Epithelial cell of esophagus (primary cell): ENCODE measurements at places on chromosomes 1 and 21.

GRCh38 chr21:45867041-45867666, 114.4 kb upstream of the COL6A1 start:
- DNase-seq: no peak

DNA sequence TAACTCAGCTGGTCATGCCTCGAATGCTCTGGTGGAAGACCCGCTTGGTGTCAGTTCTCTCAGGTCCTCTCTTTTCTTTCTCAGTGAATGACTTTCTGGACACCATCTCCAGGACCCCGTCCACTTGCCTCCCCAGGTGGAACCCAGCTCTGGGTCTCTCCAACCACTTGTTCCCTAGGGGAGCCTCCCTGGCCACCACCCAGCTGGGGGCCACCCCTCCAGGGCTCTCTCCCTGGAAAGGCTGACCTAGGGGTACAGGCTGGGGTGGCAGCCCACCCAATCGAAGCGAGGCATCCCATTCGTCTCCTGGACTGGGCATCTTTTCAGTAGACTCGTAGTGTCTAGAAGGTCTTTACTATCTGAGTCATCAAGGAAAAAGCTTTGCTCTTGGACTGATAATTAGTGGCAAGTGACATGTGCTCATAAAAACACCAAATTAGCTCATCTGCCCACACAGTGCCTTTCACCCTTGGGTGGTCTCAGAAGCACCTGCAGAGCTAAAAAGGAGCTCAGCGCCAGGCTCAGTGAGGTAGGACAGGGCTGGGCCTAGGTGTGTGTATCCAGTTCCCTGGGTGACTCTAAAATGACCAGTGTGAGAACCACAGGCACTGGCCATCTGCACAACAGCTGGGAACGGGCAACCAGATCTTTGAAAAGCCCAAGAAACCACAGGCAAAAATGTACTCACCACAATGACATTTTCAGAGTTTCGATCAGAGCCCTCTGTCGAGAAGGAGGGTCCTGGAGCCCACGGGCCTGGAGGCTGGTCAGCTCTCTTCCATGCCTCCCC, 2.4 kb upstream of the PDXK start:
- no peak for DNase-seq

GRCh38 chr1:42847111-42847595, 740 bp downstream of the ZNF691 start:
- no peak for DNase-seq

- DNase-seq: peak; percentile 55
These were observed 69.0 kb downstream of the BRINP2 start for GRCh38 chr1:177239792-177240191.

DNA sequence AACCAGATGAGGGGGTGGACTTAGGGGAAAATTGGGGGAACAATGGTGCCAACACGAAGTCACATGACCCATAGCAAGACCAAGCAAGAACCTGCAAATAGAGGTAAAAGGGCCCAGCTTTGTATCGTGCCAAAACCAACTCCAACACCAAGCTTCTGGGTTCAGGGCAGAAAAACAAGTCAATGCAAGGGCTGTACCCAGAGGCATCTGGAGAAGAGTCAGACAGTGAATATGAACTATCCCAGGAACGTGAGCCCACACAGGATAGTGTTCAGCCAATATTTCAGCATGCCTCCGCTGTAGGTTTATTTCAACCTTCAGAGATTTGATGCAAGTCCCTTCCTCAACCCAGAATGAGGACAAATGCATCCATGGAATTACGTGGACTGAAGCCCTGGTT, 15.0 kb upstream of the ZMYM6 start:
- DNase-seq: peak; percentile 41

DNA sequence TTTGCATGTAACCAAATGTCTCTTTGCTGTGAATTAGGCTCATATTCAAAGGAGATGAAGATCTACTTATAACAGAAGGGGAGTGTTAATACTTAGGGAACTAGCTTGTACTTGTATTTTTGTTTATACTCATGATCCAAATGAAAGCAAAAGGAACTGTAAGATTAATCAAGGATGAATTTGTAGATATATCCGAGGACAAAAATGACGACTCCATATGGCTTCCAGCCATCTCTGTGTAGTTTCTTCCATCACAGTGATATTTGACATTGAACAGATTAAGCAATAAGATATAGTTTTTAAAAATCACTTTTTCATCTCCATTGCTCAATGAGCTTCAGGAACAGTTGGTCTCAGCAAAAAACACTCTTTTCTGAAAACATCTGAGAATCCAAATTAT, 257.4 kb upstream of the CAMK1G start:
- DNase-seq: no peak

- DNase-seq: no peak
These were observed 8.9 kb downstream of the EPHA10 start for GRCh38 chr1:37755951-37756560.

GRCh38 chr1:83527987-83528386, 470.9 kb downstream of the TTLL7 start:
- no peak for DNase-seq

DNA sequence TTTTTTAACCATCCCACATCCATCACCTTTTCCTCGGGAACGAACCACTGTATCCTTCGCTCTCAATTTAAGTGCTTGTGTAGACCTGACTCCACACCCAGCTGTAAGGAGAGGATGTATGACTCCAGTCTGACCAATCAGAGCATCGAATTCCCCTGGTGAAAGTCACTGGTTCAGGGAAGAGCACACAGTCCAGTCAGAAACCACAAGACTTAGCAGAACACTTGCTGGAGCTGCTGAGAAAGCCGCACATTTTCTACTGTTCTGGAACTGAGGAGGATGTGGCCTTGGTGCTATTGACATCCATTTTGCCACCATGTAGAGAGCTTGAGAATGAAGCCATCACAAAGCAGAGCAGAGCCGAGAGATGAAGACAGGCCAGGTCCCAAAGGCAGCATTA, 59.9 kb upstream of the CNN3 start:
- peak; percentile 84 for DNase-seq

DNA sequence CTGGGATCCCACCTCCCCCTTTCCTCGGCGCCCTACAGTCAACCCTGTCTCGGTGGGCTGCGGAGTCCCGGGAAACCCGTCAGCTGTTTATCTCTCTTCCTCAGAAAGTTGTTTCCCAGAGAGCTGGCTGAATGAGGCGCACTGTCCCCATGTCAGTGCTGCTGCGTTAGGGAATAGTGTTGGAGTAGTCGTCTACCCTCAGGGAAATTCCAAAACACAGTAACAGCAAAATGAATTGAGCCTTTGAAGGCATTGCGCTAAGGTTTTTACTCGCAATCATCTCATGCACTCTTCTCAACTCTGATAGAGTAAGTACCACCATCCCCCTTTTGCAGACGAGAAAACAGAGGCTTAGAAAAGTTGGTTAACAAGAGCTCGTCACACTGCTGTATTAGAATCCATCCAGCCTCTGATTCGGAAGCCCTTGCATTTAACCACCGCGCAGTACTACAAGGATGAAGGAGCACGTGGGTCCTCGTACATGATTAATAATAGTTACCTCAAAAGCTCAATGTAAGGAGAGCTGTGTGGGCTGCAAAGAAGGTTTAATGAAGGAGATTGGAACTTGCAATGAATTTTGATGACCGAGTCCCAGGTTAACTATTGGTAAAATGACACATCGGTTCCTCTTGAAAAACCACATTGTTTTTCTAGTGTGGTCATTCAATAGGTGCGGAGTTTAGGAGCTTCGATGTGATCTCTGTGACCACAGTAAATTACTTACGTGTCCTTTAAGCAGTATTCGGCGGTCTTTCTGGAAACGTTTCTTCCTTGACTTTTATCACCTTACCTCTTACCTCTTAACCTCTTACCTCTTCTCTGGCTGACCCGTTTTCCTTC, 788 bp upstream of the EDEM3 start:
- peak; percentile 52 for DNase-seq

GRCh38 chr1:208221291-208221622, 22.9 kb downstream of the PLXNA2 start:
- no peak for DNase-seq
